ENCODE measurements at places on chromosomes 1 and 21. TPM values are rescaled to one million over a fixed set of nuclear protein-coding genes. Genes with fewer than 3 reads are reported as not detected.

The HPCA gene
- total RNA-seq, result 0.07 TPM

The CNST gene
- total RNA-seq, result 14.7 TPM

The LYSMD1 gene
- total RNA-seq, result 9.7 TPM

The EPS8L3 gene
- not detected for total RNA-seq

The IGSF3 gene
- total RNA-seq, result 24.9 TPM

The METTL18 gene
- total RNA-seq, result 3.4 TPM

The OR2T29 gene
- total RNA-seq, result not detected

The LGR6 gene
- not detected for total RNA-seq

DNA sequence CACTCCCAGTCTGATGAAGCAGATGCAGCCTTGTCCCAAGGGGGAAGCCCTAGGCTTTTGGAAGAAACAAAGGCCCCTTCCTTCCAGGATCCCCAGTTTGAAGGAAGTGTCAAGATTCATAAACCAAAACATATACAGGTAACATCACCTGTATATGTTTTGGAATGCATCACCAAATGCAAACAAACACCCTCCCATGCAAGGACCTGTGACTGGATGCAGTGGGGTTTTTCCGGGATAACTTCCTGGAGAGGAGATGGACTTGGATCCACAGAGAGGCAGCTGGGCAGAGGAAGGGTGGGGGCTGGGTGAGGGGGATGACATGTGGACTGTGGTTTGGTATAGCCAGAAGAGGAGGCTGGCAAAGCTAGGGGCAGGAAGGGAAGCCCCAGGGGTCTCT, 1.5 kb upstream of the PLA2G2F start:
- DNase-seq, result no peak

DNA sequence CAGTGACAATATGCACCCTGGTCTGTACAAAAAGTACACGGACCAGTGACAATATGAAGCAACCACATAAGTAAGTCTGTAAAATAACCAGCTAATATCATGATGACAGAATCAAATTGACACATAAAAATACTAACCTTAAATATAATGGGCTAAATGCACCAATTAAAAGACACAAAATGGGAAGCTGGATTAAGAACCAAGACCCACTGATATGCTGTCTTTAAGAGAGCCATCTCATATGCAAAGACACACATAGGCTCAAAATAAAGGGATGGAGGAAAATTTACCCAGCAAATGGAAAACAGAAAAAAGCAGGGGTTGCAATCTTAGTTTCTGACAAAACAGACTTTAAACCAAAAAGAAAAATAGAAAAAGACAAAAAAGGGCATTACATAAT, 70.4 kb upstream of the VCAM1 start:
- no peak for DNase-seq

GRCh38 chr1:98368995-98369394, 292.5 kb upstream of the SNX7 start:
- DNase-seq, result no peak

DNA sequence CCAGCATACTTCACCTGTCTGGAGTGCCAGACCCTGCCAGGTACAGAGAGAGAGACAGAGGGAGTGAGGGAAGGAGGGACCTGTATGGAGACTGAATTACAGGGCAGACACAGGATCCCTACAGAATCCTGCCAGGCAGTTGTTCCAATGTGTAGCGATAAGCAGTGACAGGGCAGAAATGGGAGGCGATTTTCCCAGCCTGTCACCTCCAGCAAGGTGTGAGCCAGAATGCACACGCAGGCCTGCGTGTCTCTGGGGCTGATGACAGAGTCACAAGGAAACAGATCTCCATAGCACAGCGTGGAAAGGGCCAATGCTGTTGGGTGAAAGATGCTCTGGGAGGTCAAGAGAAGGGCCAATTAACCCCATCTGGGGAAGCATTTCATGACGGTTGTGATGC, 111.3 kb downstream of the HIVEP3 start:
- no peak for DNase-seq

- DNase-seq, result no peak
Measured at GRCh38 chr1:4010284-4010683, 110.2 kb upstream of the C1orf174 start.

GRCh38 chr21:20570824-20571232, 427.4 kb upstream of the NCAM2 start:
- DNase-seq, result no peak

- no peak for DNase-seq
Measured at GRCh38 chr1:100107696-100108095, 25.0 kb downstream of the SASS6 start.

- DNase-seq, result peak; percentile 77
Measured at GRCh38 chr1:23202263-23202749, 15.0 kb downstream of the HTR1D start.

- no peak for DNase-seq
Measured at GRCh38 chr1:94124538-94124937, 3.6 kb upstream of the ABCA4 start.

- peak; percentile 35 for DNase-seq
Measured at GRCh38 chr1:204283711-204284651, 70.2 kb upstream of the GOLT1A start.

GRCh38 chr1:6700853-6701436, 671 bp downstream of the DNAJC11 start:
- no peak for DNase-seq

DNA sequence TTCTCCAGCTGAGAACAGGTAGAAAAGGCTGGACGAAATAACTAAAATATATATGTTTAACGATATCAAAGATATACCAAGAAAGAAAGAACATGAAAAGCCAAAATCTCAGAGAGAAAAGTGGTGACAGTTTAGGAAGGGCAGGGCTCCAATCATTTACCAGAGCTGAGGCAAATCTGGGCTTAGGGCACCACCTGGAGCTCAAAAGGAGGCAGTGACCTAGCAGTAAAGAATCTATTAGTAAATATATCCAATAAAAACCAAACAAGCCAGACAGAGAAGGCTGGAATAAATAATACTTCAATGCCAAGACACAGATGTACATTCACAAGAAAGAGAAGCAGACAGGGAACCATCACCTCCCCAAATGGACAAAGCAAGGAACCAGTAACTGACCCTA, 43.5 kb downstream of the CHIA start:
- DNase-seq, result peak; percentile 50

DNA sequence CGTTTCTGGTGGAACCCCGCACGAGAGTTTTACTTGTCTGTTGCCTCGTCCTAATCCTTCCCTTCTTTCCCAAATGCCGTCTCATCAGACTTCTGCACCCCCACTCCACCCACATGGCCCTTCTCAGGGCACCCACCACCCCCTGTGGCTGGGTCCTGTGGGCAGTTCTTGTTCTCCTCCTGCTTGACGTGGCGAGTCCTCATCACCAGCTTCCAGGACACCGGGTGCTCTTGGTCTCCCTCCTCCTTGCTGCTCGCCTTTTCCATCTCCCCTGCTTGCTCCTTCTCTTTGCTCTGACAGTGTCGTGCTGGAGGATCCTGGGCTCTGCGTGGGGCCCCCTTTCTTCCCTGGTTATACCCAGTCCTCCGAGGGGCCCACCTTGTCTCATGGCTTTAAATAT, 51.8 kb downstream of the B3GALT5 start:
- DNase-seq, result no peak

DNA sequence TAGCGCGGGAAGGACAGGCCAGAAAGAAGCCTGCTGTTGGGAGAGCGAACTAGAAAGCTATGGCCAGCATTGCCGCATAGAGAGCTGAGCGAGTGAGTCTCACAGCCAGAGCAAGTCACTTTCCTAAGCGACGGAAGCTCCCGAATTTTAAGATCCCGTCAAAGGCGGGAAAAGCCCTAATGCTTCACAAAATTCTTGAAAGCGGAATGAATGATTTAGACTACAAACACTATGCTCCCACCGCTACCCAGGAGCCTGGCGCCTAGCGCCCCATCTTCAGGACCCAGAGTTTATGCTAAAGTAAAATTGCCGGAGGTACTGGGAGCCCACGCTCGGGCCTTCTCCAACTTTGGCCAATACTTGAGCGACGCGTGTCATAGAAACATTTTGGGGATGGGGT, 409.9 kb upstream of the ESRRG start:
- no peak for DNase-seq

GRCh38 chr21:36791180-36791579, 92.3 kb downstream of the SIM2 start:
- DNase-seq, result no peak

DNA sequence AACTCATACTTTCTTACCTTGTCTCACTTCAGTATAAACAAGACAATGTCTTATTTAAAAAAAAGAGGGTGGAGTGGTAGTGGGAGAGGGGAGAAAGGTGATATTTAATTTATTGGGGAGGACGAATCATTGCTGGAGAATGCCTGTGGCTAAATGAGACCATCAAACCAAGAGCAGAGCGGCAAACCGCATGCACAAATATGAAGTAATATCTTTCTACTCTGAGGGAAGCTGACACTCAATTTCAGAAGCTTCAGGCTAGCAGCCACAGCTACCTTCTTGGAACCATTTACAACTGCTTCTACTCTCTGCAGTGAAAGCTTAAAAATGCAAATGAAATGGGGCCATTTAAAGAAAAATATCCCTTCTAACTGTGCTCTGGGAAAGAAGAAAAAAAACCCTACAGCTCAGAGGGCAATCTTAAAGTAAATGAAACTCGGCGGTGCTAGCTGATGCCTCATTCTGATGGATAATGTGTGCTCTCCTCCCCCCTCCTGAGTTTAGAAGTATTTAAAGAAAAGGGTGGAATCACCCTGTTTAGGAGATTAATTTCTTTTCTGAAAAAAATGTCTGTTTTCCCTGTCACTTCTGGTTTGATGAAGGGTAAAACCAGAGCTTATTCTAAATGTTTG, 178.2 kb upstream of the CAMK1G start:
- peak; percentile 91 for DNase-seq
